ENCODE measurements at places on chromosomes 12 and 14.

GRCh38 chr14:100201701-100202100 is 37.2 kb upstream of the YY1 start:
- no peak for DNase-seq

DNA sequence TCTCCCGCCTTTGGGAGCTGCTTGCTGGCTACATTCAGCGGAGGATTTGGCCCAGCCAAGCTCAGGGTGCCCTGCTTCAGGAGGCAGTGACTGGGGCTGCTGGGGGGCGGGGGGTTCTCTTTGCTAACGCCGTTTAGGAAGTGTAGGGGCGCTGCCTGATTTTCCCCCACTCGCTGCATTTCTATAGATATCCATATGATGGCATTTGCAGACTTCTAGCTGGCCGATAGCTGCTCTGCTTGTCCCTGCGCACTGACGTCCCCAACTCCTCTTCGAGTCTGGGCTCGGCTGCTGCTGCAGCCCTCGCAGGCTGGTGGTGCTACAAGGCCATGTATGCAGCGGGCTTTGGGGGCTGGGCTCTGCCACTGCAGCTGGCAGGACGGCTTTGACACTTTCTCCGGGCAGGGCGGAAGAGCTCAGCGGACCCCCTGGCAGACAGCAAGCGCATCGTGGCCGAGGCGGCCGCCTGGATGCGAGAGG is 3.1 kb downstream of the LRFN5 start:
- no peak for DNase-seq

- no peak for DNase-seq
Observed at GRCh38 chr14:71358209-71358931, 451.1 kb downstream of the PCNX1 start.

DNA sequence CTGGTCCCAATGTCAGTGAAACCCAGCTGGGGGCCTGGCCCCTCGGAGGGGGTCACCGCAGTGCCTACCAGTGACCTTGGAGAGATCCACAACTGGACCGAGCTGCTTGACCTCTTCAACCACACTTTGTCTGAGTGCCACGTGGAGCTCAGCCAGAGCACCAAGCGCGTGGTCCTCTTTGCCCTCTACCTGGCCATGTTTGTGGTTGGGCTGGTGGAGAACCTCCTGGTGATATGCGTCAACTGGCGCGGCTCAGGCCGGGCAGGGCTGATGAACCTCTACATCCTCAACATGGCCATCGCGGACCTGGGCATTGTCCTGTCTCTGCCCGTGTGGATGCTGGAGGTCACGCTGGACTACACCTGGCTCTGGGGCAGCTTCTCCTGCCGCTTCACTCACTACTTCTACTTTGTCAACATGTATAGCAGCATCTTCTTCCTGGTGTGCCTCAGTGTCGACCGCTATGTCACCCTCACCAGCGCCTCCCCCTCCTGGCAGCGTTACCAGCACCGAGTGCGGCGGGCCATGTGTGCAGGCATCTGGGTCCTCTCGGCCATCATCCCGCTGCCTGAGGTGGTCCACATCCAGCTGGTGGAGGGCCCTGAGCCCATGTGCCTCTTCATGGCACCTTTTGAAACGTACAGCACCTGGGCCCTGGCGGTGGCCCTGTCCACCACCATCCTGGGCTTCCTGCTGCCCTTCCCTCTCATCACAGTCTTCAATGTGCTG is 11.0 kb downstream of the ZBTB39 start:
- DNase-seq, result no peak

DNA sequence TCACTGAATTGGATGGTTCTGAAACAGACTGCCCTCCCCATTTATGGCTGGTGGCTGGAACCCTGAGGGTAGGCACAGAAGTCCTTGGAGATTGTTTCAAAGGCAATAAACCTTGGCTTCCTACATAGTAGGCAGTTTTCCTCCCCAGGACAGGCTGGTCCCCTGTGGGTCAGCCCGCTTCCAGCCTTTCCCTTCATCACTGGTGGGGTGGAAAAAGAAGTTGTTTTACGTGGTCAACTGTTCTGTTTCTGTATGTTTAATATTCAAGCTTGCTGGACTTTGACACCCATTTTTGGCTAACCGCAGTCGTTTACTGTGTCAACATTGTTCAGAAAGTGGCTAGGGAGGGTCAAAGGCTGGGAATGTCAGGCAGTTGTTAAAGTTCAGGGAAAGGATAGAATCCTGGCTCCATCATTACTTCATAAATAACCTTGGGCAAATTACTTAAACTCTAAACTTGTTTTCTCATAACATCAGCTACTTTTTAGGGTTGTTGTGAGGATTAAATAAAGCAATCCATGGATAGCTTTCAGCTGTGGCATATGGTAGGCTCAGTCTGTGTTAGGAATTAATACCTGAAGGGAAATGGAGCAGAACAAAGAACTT is 2.4 kb downstream of the KLHDC2 start:
- no peak for DNase-seq

GRCh38 chr12:124750787-124751471 is 112.7 kb downstream of the SCARB1 start:
- no peak for DNase-seq

- DNase-seq, result no peak
Observed at GRCh38 chr12:119222222-119222951, 43.7 kb downstream of the HSPB8 start.

GRCh38 chr12:116964054-116965050 is 53.6 kb downstream of the FBXW8 start:
- DNase-seq, result no peak

Data from stimulated activated CD8-positive, alpha-beta memory T cell treated with anti-CD3 and anti-CD28 coated beads, Interleukin-4, amount 100 ng/mL, for 24 hours (primary cell).